Activated T-helper 1 cell treated with anti-CD3 and anti-CD28 coated beads, Interleukin-12 subunit alpha, Interleukin-12 subunit beta, Interleukin-2, Interleukin-4 antibody, amounts not matched to agents 30 ng/mL and 10 ng/mL and 1 ng/mL, durations not matched to agents 14 hours and 24 hours and 36 hours (primary cell): ENCODE measurements at places on chromosomes 1 and 21. TPM values are rescaled to one million over a fixed set of nuclear protein-coding genes. Genes with fewer than 3 reads are reported as not detected.

GRCh38 chr1:159142391-159142663 lies 29.1 kb upstream of the CADM3 start:
- DNase-seq, result no peak

PDC gene
- total RNA-seq, result not detected in 2 replicates

DNA sequence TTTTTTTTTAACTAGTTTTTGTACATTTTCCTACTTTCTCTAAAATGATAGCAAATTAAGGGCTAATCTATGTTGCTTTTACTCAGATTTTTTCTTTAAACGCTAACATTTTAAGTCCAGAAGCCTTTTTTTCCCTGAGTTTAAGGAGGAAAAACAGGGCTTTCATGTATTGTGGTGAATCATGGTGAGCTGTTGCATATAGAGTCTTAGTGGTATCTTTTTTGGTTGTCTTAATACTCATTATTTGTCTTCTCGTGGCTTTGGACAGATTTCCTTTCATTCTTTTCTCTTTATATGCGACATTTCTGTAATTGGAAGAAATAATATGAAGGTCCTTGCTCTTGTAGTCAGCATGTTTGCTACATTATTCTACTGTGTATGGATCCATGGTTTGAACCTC lies 1015.6 kb downstream of the PLA2G4A start:
- DNase-seq, result no peak

MYBPH gene
- total RNA-seq, result not detected in 2 replicates

DNA sequence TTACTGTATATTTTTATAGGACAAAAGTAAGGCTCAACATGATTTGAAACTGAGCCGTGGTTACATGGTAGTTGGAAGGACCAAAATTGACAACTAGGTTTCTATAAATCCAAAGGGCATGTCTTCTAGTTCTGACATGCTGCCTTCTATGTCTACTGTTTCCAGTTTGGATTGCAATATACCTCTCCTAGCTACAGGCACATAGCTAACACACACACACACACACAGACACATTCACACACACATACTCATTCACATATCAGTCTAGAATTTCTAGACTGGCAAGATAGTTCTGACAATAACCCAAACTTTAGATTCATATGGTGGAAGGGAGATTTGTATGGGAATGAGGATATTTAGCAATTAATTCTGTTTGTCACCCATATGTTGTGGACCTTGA lies 544.8 kb upstream of the CAMK1G start:
- DNase-seq, result no peak
